ENCODE measurements at places on chromosomes 7 and 10. TPM values are rescaled to one million over a fixed set of nuclear protein-coding genes. Genes with fewer than 3 reads are reported as not detected.

Gene SERPINE1
- 88.2 TPM for total RNA-seq

Gene PPP1R9A
- total RNA-seq = 9.6 TPM

Gene SUV39H2
- 12.2 TPM for total RNA-seq

Gene CD36
- total RNA-seq = 151 TPM

Gene OPN1SW
- not detected for total RNA-seq

Gene GNAT3
- not detected for total RNA-seq

Gene CPXM2
- total RNA-seq = 0.26 TPM

Gene CLRN3
- 0.13 TPM for total RNA-seq

Gene SP8
- not detected for total RNA-seq

Gene PNLIPRP1
- not detected for total RNA-seq

Gene SLC25A40
- total RNA-seq = 5.0 TPM

Gene FAM221A
- 4.3 TPM for total RNA-seq

Gene IDI2
- not detected for total RNA-seq

Gene EBF3
- 1.5 TPM for total RNA-seq

Gene OR2A1
- under 0.01 TPM for total RNA-seq

Gene RAB11FIP2
- 5.4 TPM for total RNA-seq

Gene PROSER2
- 5.1 TPM for total RNA-seq

Gene TUBB8
- total RNA-seq = not detected

Gene GIMAP7
- 108 TPM for total RNA-seq

Gene FLNC
- 130 TPM for total RNA-seq

Gene SH2B2
- 0.51 TPM for total RNA-seq

Gene SPDYE2B
- not detected for total RNA-seq

Gene KCND2
- total RNA-seq = 0.13 TPM

Gene USP54
- total RNA-seq = 5.2 TPM

Gene AGR2
- not detected for total RNA-seq

Gene AEBP1
- 9.1 TPM for total RNA-seq

Gene CYP26A1
- 0.63 TPM for total RNA-seq

Gene DNAH11
- total RNA-seq = 0.13 TPM

Gene OR9A2
- total RNA-seq = not detected

Gene CDK5
- total RNA-seq = 17.3 TPM

Gene GIMAP2
- total RNA-seq = 34.0 TPM

Gene SLC18A3
- not detected for total RNA-seq

Gene ACHE
- 1.2 TPM for total RNA-seq

Gene TAS2R3
- 0.89 TPM for total RNA-seq

Gene HGF
- 0.25 TPM for total RNA-seq

Gene HK1
- 97.1 TPM for total RNA-seq

Gene TCAF2
- total RNA-seq = 7.3 TPM

Gene FAM25G
- not detected for total RNA-seq

Gene GNGT1
- not detected for total RNA-seq

Gene HEPACAM2
- total RNA-seq = not detected

Gene CCDC136
- 1.3 TPM for total RNA-seq

Gene PI4K2A
- 15.2 TPM for total RNA-seq

Gene TBX20
- total RNA-seq = 0.13 TPM

Gene TFPI2
- 290 TPM for total RNA-seq

Gene CLCN1
- not detected for total RNA-seq

Gene ASB10
- not detected for total RNA-seq

Gene BTBD16
- total RNA-seq = not detected

Gene NRCAM
- 3.3 TPM for total RNA-seq

Gene C10orf67
- total RNA-seq = not detected

Gene LANCL2
- total RNA-seq = 18.3 TPM

Gene VIPR2
- total RNA-seq = not detected

Gene ZNF467
- total RNA-seq = 4.5 TPM

Gene BMPER
- 4.9 TPM for total RNA-seq

Gene GPNMB
- total RNA-seq = not detected

Gene SUFU
- total RNA-seq = 3.1 TPM

Gene COMMD3
- total RNA-seq = 24.7 TPM

Gene CSGALNACT2
- 5.5 TPM for total RNA-seq

Measured in dermis microvascular lymphatic vessel endothelial cell (primary cell).